ENCODE measurements at places on chromosomes 16 and 17.

- no peak for DNase-seq
These were observed 14.8 kb upstream of the PRPSAP1 start for GRCh38 chr17:76368545-76368944.

GRCh38 chr16:64269756-64270155, 852.1 kb downstream of the CDH11 start:
- DNase-seq = no peak

DNA sequence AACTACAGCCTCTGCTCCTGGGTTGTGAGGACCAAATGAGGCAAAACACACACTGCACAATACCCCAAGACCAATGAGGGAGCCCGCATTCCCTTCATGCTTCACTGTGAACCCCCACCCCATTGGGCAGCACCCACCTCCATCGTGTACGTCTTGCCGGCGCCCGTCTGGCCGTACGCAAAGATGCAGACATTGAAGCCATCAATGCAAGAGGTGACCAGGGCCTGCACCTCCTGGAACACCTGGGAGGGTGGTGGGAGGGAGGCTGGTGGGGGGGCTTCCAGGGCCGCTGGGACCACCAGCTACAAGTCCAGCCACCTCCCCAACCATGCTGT, 28.4 kb downstream of the KATNB1 start:
- no peak for DNase-seq

GRCh38 chr17:46949291-46950174, 26.6 kb downstream of the GOSR2 start:
- DNase-seq = no peak

GRCh38 chr17:1473170-1473569, 17.1 kb upstream of the CRK start:
- DNase-seq = no peak

DNA sequence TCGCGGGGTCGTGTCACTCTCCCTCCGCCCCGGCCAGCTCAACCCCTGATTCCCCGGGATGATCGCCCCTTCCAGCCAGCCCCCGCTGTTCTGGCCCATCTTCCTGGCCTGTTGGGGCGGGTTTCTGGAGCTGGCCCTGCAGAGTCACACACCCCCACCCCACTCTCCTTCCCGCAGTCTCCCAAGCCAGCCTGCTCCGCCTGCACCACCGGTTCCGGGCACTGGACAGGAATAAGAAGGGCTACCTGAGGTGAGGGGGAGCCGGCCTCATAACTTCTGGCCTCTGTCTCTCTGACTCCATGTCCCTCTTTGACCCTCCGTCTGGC, 621 bp downstream of the CHP2 start:
- no peak for DNase-seq

DNA sequence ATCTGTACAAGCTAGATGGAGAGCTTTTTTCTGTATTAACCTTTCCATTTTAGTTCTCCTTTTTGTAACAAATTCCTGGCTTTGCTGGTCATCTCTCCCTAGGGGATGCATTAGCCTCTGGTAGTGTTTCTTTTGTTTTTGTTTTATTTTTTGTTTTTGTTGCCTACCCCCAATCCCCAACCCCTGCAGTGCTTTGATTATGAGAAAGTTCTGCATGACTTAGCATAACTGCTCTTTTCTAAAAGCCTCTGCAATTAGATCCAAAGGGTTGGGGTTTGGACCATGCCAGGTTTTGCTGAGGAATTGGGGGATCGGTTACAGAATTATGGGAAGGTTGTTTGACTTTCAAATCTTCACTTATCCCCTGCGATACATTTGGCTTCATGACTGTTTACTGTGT, 98.2 kb downstream of the ADAMTS18 start:
- no peak for DNase-seq

- DNase-seq = no peak
These were observed 74.0 kb upstream of the HLF start for GRCh38 chr17:55190748-55191147.

DNA sequence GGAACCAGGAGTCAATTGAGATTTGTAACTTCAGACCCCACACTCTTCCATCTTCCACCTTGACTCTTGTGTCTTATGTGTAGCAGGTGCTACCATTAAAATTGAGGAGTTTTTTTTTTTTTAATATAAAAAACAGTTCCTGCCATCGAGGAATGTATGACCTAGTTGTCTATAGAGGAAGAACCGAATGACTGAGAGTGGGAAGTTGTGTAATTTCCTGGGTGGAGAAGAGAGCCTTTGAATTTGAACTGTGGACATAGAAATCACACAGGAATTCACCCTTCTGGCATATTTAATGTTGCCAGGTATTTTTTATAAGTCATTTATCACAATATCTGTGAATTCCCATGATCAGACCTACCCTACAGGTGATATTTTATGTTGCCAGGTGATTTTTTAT, 22.0 kb downstream of the SP2 start:
- DNase-seq = no peak

- no peak for DNase-seq
These were observed 2.6 kb downstream of the TK2 start for GRCh38 chr16:66547101-66547989.

GRCh38 chr16:4679850-4680636, 13.3 kb upstream of the NUDT16L1 start:
- DNase-seq = no peak

GRCh38 chr16:88298181-88298832, 84.5 kb upstream of the ZNF469 start:
- DNase-seq = no peak

DNA sequence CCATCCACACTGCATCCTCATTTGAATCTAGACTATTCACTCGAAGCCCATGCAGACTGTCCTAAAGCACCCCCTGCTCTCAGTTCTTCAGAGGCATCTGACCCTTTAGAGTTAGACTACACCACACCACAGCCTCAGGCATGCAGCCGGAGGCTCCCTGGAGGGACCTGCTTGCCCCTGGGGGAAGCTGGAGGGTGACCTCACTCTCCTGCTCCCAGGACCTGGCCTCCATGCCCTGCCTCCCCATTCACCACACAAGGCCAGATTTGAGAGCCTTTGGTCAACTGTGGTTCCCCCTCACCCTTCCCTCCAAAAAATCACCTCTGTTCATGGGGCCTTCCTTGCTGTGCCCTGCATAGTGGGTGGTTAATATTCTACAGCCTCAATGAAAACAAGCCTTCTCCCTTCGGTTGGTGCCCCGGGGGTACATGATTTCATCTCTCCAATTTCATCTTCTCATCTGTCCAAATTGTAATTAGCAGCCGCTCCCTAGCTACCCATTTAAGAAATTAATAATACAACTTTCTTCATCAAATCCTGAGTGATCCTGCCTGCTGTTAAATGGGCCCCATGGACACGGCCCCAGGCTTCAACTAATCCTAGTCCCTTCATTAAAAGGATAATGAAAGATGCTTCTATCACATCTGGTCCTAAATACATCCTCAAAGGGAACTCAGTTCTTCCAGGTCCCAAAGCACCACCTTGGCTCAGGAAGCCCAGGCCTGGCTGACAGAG, 24.4 kb downstream of the ABCC12 start:
- DNase-seq = no peak

DNA sequence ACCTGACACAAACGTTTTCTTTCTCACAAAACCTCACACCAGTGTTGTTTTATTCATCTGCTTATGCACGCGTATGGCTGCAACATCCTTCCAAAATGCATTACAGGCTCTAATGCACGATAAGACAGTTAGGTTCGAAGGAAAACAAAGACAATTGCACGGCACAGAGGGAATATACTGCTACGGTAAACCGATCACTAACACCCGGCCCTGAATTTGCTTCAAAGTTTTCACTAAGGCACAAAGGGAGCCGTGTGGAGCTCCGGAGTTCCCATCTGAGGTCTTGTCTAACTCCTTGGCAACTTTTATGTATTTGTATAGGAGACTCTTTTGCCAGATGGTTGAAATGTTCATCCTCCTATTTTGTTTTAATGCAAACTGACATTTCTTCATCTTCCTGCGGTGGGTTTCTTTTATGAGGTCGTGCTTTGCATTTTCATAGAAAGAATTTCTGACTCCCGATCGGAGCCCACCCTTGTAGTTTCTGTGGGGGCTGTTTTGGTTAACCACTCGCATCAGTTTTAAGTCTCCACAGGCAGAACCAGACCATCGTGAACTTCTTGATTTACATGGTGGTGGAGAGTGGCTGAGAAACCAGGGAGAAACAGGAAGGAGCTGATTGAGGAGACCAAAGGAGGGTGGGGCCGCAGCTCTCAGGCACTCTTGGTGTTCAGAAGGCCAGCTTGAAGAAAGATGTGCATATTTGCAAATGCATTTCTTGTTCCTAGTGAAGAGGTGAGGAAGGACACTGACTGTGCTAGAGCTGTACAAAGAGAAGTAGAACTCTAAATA, 516.8 kb downstream of the MAF start:
- no peak for DNase-seq

- no peak for DNase-seq
These were observed 5.8 kb downstream of the TMEM97 start for GRCh38 chr17:28324781-28325180.

GRCh38 chr16:68434624-68435210, 13.6 kb downstream of the SMPD3 start:
- DNase-seq = peak; percentile 34

DNA sequence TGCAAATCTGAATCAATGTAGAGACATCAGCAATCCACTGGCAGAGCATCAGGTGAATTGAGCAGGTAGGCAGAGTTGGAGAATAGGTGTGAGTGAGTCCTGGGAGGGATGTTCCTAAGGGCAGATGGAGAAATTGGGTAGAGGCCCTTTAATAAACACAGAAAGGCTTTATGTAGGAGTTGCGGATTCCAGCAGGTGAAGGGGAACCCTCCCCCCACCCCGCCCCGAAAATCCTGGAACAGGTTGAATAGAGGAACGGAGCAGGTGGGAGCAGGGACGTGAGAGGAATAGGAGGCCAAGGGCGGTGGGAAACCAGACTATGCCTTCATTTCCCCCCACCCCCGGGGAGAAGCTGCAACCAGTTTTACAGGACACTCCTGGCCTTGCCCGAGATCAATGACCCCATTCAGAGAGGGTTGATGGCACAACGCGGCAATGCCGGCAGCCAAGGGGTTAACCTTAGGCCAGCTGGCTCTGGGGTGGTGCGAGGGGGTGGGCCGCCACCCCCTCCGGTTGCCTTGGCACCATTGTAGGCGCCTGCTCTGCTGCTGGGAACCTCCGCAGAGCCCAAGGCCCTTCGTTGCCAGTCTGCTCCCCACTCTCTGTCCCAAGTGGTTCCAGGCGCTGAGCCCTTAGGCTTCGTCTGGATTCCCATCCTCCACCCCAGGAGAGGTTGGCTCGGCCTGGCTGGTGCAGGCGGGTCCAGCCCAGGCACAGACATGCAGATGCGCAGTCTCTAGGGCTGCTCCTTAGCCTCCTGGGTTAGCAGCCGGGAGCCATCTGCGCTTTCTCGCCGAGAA, 814 bp upstream of the RUNDC3A start:
- no peak for DNase-seq

DNA sequence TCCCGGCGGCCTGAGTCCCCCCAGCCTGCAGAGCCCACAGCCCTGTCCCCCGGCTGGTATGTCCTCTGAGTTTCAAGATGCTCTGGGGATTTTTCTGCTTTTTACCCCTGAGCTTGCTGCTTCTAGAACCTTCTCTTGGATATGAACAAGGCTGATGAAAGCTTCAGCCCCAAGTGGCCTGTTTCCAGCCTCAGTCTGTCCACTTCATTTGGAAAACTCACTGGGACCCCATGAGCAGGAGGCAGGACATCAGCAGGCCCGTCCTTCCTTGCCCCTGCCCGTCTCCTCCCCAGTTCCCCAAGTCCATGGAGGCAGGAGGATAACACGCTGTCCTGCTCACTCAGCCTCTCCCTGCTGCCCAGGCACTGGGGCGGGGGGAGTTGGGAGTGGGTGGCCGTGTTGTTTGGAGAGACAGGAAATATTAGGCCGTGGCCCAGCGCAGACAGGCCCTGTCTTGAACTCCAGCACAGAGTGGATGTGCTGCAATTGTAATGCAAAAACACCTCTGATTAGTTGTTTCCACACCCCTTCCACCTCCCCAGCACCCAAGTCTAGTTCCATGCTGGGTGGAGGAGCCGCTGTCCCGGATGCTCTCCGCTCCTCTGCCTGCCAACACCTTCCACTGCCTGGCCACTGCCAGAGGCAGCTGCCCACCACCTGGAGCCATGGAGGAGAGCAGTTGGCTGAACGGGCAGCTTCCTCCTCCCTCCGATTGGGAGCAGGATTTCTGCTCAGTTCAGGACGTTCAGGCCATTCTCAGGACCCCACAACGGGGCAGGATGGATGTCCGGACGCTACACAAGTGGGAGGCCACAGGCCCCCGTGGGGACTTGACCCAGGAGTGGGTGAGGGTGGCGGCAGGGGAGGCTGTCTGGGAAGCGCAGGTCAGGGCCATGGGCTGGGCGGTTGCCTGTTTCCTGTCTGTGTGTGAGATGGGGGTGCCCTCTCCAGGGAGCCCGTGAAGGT, 216.9 kb upstream of the GSE1 start:
- no peak for DNase-seq

DNA sequence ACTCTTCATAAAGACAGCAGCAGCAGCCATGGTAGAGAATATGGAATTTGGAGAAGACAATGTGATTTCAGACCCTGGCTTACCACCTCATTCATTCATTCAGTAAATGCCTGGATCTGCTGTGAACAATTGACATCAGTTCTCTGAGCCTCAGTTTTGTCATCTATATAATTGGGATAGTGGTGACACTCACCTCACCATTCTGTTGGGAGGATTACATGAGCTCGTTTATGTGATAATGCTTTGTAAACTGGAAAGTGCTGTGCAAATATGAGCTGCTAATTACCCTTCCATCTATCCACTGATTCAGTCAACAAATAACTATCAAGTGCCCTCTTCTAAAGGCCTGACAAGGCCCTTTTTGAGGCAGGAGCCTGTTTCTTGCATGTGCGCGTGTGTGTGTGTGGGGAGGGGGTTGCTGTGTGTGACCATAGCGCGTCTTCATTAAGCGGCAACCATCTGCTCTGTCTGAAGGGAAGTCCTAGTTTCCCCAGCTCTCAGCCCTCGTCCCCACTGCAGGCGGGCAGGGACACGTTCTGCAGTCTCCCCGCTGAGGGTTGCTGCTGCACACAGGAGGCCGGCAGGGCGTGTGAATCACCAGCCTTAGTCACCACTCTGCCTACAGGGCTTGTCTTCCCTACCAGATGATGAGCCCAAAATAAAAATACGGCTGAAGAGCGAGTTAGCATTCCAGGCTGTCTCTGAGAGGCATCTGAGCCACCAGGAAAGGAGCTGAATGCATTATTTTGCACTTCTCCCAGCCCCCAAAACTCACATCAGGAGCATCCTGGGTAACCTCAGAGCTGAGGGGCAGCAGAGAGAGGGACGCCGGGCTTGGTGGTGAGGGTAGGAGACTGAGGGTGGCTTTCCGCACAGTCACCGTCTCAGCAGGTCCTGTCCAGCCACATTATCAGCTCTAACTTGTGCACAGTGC, 19.9 kb downstream of the ARL4D start:
- no peak for DNase-seq

GRCh38 chr16:83970430-83970815, 2.4 kb downstream of the NECAB2 start:
- no peak for DNase-seq

- no peak for DNase-seq
These were observed 764.9 kb downstream of the KCNJ2 start for GRCh38 chr17:70934231-70934630.

GRCh38 chr17:3848229-3848835, 2.3 kb upstream of the NCBP3 start:
- no peak for DNase-seq

- DNase-seq = no peak
These were observed 33.9 kb upstream of the METTL9 start for GRCh38 chr16:21565507-21565860.
